ENCODE measurements at places on chromosomes 5 and 9.

DNA sequence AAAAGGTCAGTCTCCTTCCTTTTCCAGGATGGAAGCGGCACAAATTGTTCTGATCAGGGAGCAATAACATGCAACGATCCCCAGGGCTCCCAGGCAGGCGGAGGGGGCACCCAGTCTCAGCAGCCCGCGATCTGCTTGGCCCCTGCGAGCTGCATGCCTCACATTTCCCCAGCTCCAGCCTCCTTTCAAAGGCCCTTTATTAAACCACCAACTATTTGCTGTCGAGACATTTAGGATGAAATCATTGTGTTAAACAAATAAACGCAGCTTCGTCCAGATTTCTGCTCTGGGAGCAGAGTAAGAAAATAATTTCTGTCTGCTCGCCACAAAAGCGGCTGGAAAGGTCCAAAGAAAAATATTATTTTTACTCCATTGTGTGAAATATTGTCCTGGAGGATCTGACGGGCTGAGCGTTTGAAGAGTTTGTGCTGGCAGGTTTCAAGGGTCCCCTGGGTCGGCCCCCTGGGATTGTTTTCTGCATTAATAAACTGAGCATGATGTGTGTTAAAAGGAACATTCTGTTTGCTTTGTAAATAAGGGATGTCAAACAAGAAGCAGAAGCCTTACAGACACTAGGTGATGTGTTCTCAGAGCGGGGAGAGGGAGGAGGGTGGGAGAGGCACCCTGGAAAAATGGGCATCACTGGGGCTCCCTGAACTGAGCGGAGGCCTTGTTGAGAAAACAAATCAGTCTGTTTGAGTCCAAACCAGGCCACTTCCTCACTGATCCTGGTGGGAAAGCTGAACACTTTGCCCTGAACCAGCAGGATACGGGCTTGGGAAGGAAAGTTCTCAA, 110.1 kb downstream of the FOXD1 start:
- no peak for DNase-seq

GRCh38 chr5:59800347-59800893, 93.1 kb downstream of the PDE4D start:
- no peak for DNase-seq

DNA sequence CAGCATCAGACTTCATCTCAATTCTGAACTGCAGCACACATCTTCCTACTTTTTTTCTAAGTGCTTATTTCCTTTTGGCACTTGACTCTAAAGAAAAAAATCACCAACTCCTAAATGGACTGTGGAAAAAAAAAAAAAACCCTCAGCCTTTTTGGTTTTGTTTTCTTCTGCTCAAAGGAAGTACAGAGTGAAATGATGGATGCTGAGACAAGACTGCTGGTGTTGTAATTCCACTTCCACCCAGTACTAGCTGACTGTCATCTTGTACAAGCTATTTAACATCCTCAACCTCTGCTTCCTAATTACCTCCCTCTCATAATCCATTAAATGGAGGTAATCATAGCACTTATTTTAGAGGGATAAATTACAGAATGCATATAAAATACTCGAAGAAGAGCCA, 171.5 kb upstream of the GNA14 start:
- DNase-seq: no peak

DNA sequence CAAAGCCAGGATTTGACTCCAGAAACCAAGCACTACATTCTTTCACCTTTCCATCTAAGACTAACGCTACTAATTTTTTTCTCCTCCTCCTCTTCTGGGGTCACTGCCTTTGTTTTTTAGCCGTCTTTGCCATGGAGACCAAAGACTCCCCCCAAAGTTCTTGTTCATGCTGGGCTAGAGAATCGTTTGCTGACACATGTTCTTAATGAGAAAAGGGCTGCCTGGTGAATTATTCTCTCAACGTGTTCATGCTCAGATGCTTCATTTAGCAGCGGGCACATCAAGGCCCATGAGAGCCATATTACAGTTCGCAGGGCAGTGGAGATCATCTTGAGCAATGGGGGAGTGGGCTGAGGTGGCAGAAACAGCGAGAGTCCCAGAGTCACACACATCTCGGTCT, 134.9 kb downstream of the SLIT3 start:
- DNase-seq: no peak

DNA sequence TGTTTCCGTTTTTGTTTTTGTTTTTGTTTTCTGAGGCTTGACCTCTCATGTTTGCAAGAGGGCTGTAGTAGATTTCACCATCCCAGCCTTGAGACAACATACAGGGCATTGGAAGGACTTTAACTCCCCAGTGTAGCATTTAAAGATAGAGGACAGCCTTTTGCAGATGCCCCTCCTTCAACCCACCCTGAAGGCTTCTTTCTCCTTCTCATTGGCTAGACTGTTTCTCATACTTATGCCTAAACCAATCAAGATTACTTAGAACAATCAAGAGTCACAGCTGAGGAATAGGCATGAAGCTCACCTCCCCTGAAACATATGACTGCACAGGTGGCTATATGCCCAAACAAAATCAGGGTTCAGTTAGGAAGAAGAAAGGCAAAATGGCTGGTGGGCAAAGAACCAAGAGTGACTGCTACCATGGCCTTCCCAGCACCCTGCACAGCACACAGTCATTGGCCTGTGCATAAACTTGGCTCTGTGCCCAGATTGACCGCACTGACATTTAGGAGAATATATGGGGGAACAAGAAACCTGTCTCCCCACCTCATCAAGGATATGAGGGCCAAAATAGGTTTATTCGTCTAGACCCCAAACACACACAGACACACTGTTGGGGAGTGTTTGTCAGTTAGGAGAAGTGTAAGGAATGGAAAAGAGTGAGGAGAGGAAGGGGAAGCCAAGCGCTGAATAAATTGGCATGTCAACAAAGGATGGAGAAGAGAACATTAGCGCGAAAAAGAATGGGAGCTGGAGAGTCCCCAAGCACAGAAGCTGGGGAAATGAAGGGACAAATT, 137.3 kb upstream of the RANBP3L start:
- DNase-seq: no peak

- no peak for DNase-seq
Measured at GRCh38 chr5:88758184-88758583, 124.8 kb downstream of the MEF2C start.

GRCh38 chr5:138111937-138112336, 27.3 kb downstream of the NME5 start:
- DNase-seq: no peak

- DNase-seq: no peak
Measured at GRCh38 chr5:160254706-160255105, 25.4 kb downstream of the FABP6 start.

DNA sequence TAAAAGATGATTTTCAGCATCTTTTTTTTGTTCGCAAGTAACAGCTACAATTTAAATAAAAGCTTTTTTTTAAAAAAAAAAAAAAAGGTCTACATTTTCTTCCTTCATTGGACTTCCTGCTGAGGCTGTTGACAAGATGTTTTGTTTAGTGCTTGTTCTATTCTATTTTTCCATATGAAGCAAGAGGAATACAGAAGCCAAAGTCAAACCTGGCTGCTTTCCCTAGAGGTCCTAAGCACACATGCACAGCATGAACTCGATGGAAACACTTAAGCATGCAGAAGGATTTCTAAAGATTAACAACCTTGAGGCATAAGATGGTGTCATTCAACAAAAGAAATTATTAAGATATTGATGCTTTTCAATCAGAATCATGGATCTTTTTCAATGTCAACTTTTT, 105.1 kb downstream of the ADCY2 start:
- DNase-seq: no peak

DNA sequence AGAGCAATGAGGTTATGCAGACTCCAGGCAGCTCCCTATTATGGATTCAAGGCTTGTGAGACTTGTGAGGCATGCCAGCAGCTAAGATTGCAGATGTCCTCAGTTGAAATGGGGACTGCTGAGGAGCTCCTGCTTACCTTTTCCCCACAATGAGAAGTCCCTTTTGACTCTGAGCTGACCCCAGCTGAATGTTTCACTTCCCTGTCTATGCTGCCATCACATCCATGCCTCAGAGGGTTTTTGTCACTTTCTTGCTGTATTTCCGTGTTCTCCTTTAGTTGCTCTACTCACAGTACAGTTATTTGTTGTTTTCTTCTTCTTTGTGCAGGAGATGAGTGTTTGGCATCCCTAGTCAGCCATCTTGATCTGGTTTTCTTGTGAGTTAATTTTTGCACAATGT, 18.8 kb upstream of the OR2S2 start:
- no peak for DNase-seq

- DNase-seq: no peak
Measured at GRCh38 chr5:88930335-88930734, 47.4 kb upstream of the MEF2C start.

DNA sequence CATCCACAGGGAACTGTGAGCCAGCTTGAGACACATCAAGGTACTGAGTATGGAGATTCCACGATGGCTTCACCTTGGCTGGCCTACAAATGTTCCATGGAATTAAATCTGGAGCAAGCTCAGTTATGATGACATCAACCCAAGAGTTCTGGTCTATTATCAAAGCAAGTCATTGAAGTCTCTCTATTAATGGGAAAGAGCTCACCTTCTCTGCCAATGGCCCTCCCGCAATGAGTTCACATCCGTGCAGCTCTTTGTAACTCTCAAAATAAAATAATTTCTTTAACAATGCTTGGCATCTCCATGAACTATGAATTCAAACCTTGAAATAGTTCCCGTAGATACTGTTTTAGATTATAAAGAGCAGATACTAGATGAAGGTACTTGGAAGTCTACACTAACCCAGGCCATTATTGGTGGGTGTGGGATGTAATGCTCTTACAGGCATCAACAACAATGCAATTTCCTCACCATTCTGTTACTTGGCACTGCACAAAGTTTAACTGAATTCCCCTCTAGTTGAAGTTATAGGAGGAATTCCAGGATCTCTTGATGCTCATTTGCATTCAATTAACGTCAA, 55.4 kb downstream of the ZNF474 start:
- DNase-seq: no peak

GRCh38 chr5:160023007-160023907, 14.3 kb downstream of the TTC1 start:
- DNase-seq: no peak

DNA sequence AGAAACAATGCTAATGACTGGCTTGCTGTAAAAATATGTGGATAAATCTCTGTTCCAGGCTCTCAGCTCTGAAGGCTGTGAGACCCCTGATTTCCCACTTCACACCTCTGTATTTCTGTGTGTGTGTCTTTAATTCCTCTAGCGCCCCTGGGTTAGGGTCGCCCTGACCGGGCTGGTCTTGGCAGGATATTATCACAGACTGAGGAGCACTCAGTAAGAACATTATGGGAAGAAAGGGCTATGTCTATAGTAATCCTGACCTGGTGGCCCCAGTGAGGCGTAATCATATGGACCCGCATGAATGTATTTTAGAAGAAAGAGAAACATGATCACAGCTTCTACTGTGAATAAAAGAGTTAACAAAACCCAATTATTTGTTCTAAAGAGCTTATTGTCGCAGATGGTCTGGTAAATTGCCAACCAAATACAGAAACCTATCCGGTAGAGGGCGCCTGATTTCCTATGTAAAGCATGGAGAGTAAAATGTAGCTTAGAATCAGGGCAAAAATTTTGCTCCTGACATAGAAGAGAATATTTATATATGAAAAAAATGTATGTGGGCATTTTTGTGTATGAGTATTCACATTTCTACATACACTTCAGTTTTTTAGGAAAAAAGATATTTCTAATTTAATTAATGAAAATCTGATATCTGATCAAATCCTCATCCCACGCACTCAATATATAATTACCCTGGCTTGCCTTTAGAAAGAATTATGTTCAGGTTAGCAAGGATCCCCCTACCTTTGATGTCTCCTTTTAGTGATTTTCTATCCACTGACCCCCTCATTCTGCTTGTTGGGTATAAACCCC, 5.8 kb upstream of the IFNA1 start:
- no peak for DNase-seq

DNA sequence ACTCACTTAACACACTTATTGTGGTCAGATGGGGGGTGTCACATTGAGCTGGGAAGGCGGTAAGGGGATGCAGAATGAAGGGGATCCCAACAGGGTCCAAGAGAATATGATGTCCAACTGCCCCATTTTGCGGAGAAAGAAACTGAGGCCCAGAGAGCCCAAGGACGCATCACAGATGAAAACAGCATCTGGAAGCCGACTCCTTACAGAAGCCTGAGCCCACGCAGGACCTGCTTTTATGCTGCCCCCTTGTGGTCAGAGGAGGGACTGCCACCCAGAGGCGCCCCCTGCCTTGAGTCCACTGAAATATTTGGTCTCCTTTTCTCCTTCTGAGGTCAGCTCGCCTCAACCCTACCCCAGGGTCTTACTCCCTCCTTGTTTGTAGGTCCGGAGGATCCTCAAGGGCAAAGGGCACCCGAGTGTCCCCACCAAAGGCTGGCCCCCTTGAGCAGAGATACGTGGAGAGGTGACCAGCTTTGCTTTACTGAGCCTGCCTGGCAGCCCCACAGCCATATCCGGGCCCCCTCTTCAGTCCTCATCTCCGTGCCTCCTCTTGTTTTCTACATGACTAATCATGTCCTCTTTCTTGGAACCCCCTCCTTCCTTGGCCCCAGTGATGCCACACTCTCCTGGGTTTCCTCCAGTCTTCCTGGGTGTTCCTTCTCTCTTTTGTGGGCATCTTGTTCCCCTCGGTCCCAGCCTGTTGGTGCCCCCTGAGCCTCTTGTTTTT, 30.0 kb upstream of the TTLL11 start:
- DNase-seq: peak; percentile 64

GRCh38 chr5:91266184-91266705, 116.9 kb downstream of the ARRDC3 start:
- DNase-seq: no peak

DNA sequence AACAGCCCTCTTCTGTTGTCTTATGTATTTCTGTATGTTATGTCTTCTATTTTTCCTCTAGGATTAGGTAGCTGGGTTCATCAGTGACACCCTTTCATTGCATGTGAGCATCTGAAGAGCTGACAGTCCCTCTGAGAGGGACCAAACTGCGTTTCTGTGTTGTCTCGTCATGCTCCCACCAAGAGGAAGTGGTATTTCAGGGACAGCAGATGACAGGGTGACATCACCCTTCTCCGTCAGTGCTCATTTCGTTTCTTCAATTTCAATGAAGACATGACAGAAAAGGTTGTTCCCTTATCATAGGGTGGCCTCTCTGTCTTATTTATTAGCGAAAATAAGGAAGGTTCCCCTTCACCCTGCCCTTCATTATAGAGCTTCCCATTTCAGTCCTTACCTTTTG, 225.9 kb upstream of the NR4A3 start:
- DNase-seq: no peak

DNA sequence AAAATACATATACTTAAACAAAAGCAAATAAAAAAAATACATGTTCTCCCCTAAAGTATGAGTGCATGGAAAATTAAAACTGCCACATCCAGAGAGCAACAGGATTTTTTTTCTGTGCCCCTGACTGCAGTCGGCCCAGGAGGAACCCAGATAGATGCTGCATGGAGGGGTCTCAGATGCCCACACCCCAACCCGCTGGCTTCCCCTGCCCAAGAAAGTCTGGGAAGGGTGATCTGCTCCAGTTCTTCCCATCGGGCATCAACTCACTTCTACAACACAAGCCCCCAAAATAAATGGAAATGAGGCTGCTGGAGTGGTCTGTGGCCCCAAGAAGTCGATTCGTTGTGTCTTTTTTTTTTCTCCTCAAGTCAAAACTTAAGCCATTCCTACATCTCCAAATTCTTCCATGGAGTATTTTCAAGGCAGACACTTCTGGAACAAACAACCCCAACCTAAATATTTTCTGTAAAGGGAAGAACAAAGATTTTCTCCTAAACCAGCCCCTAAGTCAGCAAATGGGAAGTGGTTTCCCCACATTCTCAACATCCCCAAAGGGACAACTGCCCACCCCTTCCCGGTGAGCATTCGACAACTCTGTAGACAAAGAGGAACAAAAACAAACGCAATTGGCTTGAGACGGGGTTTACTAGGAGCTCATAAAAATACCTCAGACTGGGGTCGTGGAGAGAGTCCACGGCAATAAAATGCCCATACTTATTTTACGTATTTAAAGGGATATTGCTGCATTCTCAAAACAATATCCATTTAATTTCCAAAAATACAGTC, 46.7 kb downstream of the ROR2 start:
- DNase-seq: no peak
